Upper lobe of right lung (tissue), 1 donor: ENCODE measurements at places on chromosomes 16 and 17.

DNA sequence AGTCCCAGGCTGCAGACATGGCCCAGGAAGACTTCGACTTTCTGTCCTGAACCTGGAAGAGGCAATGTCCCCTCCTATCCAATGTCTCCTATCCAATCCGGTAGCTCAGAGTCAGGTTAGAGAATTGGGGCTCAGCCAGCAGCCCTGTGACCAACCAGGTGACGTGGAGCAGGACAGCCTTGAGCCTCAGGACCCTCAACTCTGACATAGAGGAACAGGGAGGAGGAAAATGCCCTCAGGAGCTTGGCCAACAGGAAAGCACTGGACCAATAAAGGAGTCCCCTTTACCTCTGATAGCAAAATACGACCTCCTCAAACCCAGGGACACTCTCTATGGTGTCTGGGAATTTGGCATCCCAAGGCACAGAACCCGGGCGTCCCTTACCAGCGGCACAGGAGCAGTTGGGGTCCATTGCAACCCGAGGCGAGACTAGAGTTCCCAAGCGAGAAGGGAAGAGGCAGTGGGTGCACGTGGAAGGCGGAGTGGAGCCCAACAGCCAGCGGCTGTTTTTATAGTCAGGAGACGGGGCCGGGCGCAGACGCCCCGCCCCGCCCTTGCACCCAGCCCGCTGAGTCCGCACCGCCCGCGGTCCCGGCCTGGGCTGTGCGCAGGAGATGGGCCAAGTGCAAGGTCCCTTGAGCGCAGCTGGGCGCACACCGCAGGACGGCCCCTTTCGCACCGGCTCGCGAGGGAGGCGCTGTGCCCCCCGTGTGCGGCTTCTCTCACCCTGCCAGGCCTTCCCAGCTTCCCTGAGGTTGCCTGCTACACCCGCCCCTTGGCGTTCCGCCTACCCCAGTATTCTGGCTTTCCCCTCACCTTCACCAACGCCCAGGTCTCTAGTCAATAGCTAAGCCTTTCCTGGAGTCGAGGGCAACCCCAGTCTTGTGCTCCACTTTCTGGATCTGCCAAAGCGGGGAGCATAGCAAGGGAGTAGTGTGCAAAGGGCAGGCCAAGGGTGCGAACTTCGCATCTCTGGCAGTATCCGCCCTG, at the start of gene MT1G:
TSS of gene MT1G (minus strand) at position 485 of the 991 bp plus-strand sequence. CDS start at position 413, 72 bp downstream.
- no peak within 1 kb of the TSS for H3K27ac ChIP-seq
- peak; percentile 74 for DNase-seq
- H3K36me3 ChIP-seq = no peaks in the 10 kb centered on the region
- H3K4me3 ChIP-seq = no peak within 1 kb of the TSS

DNA sequence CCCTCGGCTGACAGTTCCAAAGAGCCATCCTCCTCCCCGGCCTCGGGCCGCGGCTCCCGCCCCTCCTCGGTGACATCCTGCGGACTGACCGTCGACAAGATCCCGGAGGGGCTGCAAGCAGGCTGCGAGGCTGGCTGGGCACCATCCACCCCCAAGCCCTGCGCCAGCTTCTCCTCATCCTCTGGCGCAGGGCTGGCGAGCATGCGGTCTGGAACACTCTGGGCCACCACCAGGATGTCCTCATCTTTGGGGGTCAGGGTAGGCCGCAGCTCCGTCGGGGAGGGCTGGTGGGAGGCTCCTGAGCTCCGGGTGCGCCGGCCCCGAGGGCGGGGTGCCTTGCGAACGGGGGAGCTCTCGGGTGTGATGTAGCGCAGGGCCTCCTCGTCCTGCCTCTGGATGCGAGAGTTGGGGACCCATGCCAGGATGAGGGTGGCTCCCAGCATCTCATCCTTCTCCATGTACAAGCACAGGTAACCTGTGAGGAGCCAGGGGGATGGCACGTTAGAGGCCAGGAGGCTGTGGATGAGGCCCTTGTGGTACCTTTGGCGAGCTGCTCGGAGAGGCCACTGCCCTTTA, 25.3 kb downstream of the TBC1D16 start:
- no peaks in the 10 kb centered on the region for H3K27me3 ChIP-seq
- peaks cover 6% of the 10 kb centered on the region for H3K4me1 ChIP-seq
- no peak overlapping the region for H3K27ac ChIP-seq
- peaks cover 12% of the 10 kb centered on the region for H3K36me3 ChIP-seq

GRCh38 chr16:3431779-3432219, 11.5 kb downstream of the ZNF597 start:
- H3K27me3 ChIP-seq = no peaks in the 10 kb centered on the region
- H3K4me3 ChIP-seq = peak overlapping the region; percentile 25
- no peak overlapping the region for H3K27ac ChIP-seq
- DNase-seq = peak; percentile 68
- peaks cover 3% of the 10 kb centered on the region for H3K36me3 ChIP-seq
- H3K4me1 ChIP-seq = no peaks in the 10 kb centered on the region

GRCh38 chr16:88692861-88693260, 6.6 kb upstream of the SNAI3 start:
- no peak for DNase-seq
- peaks cover 12% of the 10 kb centered on the region for H3K27me3 ChIP-seq
- no peak overlapping the region for H3K27ac ChIP-seq
- peaks cover 8% of the 10 kb centered on the region for H3K4me1 ChIP-seq

- H3K4me3 ChIP-seq = no peak overlapping the region
- H3K27me3 ChIP-seq = peaks cover 68% of the 10 kb centered on the region
- peaks cover 7% of the 10 kb centered on the region for H3K4me1 ChIP-seq
Measured at GRCh38 chr16:54289242-54289944, 2.8 kb upstream of the IRX3 start.

DNA sequence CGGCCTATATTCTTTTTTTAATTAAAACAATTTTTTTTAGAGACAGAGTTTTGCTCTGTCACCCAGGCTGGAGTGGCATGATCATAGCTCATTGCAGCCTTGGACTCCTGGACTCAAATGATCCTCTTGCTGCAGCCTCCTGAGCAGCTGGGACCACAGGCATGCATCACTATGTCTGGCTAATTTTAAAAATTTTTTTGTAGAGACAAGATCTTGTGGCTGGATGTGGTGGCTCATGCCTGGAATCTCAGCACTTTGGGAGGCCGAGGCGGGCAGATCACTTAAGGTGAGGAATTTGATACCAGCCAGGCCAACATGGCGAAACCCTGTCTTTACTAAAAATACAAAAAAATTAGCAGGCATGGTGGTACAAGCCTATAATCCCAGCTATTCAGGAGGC, 54.8 kb upstream of the MSI2 start:
- H3K4me3 ChIP-seq = no peak overlapping the region
- H3K4me1 ChIP-seq = no peaks in the 10 kb centered on the region
- H3K27me3 ChIP-seq = peaks cover 4% of the 10 kb centered on the region
- H3K27ac ChIP-seq = no peak overlapping the region
- no peaks in the 10 kb centered on the region for H3K36me3 ChIP-seq
- DNase-seq = no peak

GRCh38 chr17:41735744-41736143, 1.3 kb upstream of the HAP1 start:
- DNase-seq = no peak
- no peaks in the 10 kb centered on the region for H3K36me3 ChIP-seq
- H3K4me1 ChIP-seq = peaks cover 19% of the 10 kb centered on the region
- H3K27ac ChIP-seq = no peak overlapping the region
- no peak overlapping the region for H3K4me3 ChIP-seq
- peaks cover 43% of the 10 kb centered on the region for H3K27me3 ChIP-seq

DNA sequence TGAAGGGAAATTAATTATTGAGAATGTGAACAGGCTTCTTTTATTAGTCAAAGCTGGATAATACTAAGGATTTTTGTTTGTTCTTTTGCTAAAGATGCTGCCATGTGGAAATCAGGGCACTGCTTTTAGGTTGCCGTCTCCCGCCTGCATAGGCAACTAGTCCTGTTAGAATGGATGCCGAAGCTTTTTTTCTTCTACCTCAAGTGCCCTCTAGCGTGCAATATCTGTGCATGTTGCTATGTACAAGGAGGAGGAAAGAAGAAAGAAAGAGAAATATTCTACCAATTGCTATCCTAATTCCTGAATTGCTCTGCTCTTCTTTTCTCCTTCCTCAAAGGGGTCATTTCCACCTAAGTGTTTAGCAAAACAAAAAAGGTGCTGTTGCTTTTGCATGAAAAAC, 5.2 kb upstream of the CDH8 start:
- no peak overlapping the region for H3K27ac ChIP-seq
- peaks cover 8% of the 10 kb centered on the region for H3K27me3 ChIP-seq
- H3K36me3 ChIP-seq = no peaks in the 10 kb centered on the region
- no peak overlapping the region for H3K4me3 ChIP-seq
- H3K4me1 ChIP-seq = no peaks in the 10 kb centered on the region
- no peak for DNase-seq

DNA sequence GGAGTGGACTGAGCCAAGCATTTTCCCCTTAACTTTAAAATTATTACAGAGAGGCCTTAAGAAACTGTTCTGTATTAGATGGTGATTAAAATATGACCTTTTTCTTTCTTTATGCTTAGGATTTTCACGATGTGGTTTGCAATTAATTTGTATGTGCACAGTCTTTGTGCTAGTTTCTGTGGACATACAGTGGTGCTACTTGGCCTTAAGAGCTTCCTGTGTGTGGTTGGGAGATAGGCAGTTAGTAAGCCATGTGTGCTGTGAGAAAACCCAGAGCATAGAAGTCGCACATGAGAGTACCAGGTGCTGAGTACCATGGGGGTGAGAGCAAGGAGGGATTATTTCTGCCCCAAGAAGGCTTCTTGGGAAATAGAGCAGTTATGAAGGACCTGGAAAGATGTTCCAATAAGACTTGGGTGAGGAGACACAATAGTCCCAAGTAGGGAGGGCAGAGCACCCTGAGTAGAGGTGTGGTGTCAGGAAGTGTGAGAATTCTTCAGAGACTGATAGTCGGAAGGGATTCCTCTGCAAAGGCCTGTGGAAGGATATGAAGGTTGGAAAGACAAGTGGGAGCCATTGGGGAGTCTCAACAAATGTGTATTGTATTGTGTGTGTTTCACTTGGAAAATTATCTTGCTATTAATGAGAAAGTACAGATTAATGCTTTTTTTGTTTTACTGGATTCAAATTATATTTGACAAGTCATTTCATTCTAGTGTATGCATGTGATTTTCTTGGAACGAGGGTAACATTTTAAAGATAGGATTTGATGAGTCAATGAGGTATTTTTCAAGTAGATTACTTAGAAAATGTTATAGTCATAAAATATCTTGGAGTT, 239.9 kb downstream of the PRKCA start:
- peaks cover 9% of the 10 kb centered on the region for H3K4me1 ChIP-seq
- no peak overlapping the region for H3K4me3 ChIP-seq
- H3K27ac ChIP-seq = no peak overlapping the region

DNA sequence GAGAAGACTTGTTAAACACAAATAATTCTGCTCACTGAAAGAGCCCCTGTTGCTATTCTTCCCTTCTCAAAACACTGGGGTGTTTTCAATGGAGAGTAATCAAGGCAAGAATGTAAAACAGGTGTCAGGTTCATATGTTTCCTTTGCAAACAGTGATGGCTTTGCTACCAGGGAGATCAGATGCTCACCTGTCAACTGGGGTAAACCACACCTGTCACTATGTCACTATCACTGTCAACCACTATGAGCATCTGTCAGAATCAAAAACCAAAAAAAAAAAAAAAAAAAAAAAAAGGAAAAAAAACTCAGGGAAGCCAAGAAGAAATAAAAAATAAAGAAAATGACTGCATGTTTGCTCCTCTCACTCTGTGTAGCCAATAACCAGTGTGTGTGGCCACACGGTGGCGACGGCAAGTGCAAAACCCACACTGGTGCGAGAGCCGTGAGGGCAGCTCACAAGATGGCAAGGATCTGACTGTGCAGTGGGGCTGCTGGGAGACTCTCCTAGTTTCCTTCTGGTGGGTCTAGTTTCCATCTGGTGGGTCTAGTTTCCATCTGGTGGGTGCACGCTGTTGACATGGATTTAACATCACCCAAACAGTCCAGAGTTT, 22.7 kb downstream of the USP22 start:
- H3K4me3 ChIP-seq = no peak overlapping the region
- H3K4me1 ChIP-seq = peaks cover 4% of the 10 kb centered on the region
- DNase-seq = peak; percentile 60
- peaks cover 92% of the 10 kb centered on the region for H3K36me3 ChIP-seq
- H3K27ac ChIP-seq = no peak overlapping the region

GRCh38 chr17:4895657-4896331, 3.5 kb upstream of the C17orf107 start:
- H3K27ac ChIP-seq = no peak overlapping the region
- peaks cover 65% of the 10 kb centered on the region for H3K36me3 ChIP-seq
- H3K27me3 ChIP-seq = peaks cover 6% of the 10 kb centered on the region
- no peak overlapping the region for H3K4me3 ChIP-seq
- peaks cover 6% of the 10 kb centered on the region for H3K4me1 ChIP-seq

DNA sequence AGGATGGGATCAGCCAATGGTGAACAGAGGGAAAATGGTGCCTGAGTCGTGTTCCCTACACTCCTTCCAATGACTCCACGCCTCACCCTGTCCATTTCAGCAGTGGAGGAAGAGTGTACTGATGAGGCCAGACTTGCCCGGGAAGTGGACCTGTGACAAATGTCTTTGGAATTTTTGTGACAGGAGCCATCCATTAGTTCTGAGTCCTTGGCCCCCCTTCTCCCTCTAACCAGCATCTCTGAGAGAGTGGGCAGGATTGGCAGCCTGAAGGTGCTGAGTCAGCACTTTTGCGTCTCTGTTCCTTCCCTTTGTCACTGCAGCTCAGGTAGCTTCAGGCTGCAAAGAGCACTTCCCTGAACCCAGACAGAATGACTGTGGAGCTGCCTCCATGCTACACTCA, 30.8 kb downstream of the BEAN1 start:
- no peaks in the 10 kb centered on the region for H3K4me1 ChIP-seq
- no peaks in the 10 kb centered on the region for H3K36me3 ChIP-seq
- H3K27ac ChIP-seq = no peak overlapping the region
- H3K4me3 ChIP-seq = no peak overlapping the region
- H3K27me3 ChIP-seq = peaks cover 28% of the 10 kb centered on the region

GRCh38 chr17:50831471-50831928, 3.9 kb upstream of the WFIKKN2 start:
- peaks cover 9% of the 10 kb centered on the region for H3K4me1 ChIP-seq
- no peak overlapping the region for H3K27ac ChIP-seq
- H3K36me3 ChIP-seq = no peaks in the 10 kb centered on the region
- no peak for DNase-seq
- no peak overlapping the region for H3K4me3 ChIP-seq

GRCh38 chr17:66369830-66370229, 67.4 kb downstream of the PRKCA start:
- H3K27ac ChIP-seq = no peak overlapping the region
- no peak for DNase-seq
- no peaks in the 10 kb centered on the region for H3K4me1 ChIP-seq
- no peaks in the 10 kb centered on the region for H3K36me3 ChIP-seq

GRCh38 chr17:43655693-43656255, 5.9 kb downstream of the MEOX1 start:
- no peak overlapping the region for H3K4me3 ChIP-seq
- H3K27me3 ChIP-seq = no peaks in the 10 kb centered on the region
- H3K27ac ChIP-seq = no peak overlapping the region
- H3K36me3 ChIP-seq = no peaks in the 10 kb centered on the region
- no peak for DNase-seq
